HuH-7.5 (cell line): ENCODE measurements at places on chromosomes 4 and X.
A peak's percentile ranks its signal among the peaks of the same experiment; 100 is the strongest.

- DNase-seq: no peak
These were observed 146.7 kb upstream of the ZXDB start for GRCh38 chrX:57445076-57445475.

GRCh38 chr4:108466936-108467902 is 153.2 kb upstream of the RPL34 start:
- DNase-seq: no peak

DNA sequence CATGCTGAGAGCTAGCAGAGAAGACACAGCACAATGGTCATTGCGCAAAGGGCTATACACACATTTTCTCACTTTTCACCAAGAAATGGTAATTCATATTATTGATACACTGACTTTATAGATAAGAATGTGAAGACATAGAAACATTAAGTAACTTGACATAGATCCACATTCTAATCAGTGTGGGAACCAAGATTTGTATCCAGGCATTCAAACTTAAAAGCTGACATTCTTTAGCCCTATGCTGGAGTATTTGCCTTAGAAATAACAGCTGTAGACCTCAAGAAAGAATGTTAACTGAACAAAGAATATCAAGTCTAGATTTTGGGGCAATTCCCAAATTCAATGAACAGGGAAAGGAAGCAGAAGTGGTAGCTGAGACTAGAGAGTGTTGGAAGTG is 384.8 kb downstream of the IL15 start:
- no peak for DNase-seq

GRCh38 chrX:50725310-50725709 is 88.7 kb downstream of the SHROOM4 start:
- no peak for DNase-seq

GRCh38 chr4:174716986-174717770 is 111.9 kb downstream of the GLRA3 start:
- no peak for DNase-seq

DNA sequence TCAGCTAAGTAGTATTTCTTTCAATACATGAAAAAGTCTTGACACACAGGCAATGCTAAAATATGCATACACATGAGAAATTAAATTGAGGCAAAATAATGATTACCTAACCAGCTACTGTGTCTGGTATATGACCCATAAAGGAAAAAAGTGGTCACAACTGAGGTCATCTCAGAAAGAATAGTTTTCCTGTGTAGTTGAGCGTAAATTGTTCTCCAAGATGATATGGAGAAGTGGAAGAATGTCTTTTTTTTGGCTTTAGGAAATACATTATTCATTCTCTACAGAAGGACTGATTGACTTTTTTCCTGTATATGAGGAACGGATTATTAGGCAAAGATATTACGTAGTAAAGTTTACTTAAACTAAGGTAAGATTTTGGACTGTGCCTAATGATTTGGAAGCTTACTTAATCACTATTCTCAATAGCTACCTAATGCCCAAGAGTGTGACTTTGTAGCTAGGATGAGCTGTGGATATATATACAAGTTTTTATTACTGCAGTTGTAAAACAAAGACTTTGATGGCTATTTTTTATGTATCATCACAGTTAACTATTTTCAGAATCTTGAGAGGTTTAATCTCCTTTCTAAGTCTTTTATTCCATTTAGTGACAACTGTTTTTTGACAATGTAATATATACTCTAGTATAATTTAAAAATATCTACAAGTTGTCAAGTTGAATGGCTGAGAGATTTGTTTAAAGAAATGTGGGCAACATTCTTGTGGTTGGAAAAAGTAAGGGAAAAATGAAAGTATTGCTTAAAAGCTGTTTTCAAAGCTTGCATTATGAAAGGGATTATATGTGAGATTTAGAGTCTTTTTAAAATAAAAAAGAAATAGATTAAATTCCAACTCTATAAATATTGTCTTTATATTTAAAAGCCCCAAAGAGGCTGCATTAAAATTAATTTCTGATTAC is 100.2 kb downstream of the PDLIM5 start:
- DNase-seq: no peak

GRCh38 chrX:55342533-55343501 is 78.1 kb upstream of the PAGE3 start:
- no peak for DNase-seq

DNA sequence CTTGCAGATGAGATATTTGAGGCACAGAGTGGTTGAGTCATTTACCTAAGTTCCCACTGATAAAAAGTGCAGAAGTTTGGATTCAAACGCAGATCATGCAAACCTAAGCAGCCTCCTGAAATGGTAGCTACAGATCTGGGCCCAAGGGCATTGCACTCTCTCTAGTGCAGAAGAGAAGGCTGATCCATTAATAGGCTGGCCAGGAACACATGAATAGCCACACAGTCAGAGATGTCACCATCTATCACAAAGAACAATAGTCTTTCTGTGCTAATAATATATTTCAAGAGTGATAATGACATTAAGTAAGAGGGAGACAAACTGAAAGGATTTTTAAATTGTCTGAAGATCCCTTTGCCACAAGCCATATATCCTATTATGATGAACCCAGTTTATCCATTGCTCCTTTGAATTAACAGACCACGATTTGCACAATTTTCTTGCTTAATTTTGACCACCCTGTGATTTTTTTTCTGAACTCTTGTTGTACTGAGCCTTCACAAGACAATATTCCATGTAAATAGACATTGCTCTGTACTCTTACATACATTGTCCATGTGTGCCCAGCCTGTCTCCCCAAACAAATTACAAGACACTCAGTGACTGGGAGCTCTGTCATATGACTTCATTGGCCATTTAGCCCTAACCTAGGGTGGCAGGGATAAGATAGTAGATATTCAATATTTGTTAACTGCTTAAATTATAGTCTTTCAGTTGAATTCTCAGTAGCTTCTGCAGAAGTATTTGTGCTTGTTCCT is 112.4 kb upstream of the RBPJ start:
- DNase-seq: no peak

DNA sequence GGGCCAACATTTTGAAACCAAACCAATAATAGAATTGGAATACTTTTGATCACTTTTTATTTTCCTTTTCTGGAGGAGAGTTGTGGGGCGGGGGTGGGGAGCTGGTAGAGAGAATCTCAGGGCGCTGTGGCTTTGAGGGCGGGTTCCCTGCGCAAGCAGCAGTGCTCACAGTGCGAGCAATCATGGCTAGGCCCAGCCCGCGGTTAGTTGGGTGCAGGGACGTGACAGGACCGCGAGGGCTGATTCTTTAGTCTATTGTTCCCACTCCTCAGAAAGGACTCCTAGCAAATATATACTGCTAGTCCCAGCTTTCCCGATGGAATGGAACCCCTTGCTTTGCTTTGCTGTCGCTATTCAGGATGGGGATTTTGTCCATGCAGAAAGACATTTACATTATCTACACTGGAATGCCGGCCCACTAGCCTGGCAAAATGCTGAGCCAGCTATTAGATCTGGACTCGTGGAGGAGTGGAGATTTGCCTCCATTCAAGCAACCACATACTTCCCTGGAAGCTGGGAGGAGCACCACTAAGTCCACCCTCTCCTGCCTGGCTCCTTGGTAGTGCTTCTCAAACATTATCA is 23.9 kb upstream of the APLN start:
- no peak for DNase-seq

GRCh38 chrX:153750127-153750774 is 13.8 kb upstream of the PLXNB3 start:
- DNase-seq: no peak

- DNase-seq: peak; percentile 41
These were observed 24.9 kb downstream of the ARL9 start for GRCh38 chr4:56530269-56531148.

GRCh38 chr4:122710434-122711308 is 21.8 kb upstream of the BBS12 start:
- no peak for DNase-seq

DNA sequence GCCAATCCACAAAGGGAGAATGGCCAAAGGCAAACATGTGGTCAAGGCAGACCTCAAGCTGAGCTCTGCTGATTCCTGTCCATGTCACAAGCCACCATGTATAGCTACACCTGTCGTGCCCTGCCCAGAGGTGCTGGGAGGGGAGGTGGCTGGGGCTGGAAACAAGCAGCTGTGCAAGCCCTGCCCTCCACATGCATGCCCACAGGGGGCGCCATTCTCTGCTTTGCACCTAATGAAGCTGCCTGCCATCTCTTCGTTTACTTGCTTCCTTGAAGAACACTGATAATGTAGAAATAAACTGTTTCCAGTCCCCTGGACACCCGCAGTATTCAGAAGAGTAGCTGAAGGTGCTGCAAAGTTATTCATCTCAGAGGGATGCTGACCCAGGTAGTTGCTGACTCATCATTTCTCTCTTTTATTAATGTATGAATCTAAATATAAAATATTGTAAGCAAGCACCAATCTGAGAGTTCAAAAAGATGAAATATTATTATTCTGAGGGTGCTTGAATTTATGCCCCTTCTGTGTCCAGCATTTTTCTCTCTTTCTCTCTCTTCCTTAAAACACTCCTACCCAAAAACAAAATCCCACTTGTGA is 278.6 kb downstream of the ADGRA3 start:
- DNase-seq: no peak

GRCh38 chr4:156620786-156621185 is 350.8 kb downstream of the PDGFC start:
- DNase-seq: no peak

GRCh38 chr4:57405359-57405758 is 295.2 kb upstream of the IGFBP7 start:
- DNase-seq: no peak

DNA sequence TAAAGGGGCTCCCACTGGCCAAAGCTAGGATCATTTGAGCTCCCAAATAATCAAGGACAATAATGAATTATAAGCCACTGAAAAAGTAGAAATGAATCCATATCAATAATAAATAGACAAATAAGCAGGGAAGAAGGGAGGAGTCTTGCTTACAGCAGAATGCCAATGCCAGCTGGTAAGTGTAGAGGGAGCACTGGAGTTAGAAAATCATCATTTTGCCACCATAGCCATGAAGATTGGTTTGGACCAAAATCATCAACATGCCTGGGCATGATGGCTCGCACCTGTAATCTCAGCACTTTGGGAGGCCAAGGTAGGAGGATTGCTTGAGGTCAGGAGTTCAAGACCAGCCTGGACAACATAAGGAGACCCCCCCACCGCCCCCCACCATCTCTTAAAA is 20.4 kb upstream of the SH3KBP1 start:
- DNase-seq: no peak

GRCh38 chrX:19688426-19688825 is 173.1 kb upstream of the MAP3K15 start:
- DNase-seq: no peak

DNA sequence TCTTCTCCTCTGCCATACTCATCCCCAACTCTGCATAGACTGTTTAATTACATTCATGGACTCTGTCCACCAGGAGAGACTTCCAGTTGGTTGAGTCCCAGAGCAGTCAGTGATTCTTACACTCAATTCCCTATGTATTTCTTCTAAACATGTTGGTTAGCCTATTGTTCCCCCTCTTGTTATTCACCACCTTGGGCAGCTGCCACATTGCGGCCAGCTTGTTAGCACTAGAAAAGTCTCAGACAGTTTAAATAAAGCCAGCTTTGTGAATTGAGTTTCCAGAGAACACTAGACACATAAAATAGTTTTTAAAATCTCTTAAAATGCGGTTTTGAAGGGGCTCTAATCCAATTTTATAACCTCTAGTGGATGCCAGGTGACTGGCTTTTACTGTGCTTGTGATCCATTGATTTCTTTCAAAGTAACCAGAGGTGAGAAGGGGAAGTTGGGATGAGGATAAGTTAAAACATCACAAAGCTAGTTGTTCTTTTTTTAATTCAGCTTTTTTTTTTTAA is 827.7 kb downstream of the FSTL5 start:
- DNase-seq: no peak

- peak; percentile 92 for DNase-seq
These were observed 15.1 kb upstream of the FGFR3 start for GRCh38 chr4:1777822-1778641.

GRCh38 chr4:74237425-74237966 is 70.8 kb upstream of the EPGN start:
- no peak for DNase-seq

DNA sequence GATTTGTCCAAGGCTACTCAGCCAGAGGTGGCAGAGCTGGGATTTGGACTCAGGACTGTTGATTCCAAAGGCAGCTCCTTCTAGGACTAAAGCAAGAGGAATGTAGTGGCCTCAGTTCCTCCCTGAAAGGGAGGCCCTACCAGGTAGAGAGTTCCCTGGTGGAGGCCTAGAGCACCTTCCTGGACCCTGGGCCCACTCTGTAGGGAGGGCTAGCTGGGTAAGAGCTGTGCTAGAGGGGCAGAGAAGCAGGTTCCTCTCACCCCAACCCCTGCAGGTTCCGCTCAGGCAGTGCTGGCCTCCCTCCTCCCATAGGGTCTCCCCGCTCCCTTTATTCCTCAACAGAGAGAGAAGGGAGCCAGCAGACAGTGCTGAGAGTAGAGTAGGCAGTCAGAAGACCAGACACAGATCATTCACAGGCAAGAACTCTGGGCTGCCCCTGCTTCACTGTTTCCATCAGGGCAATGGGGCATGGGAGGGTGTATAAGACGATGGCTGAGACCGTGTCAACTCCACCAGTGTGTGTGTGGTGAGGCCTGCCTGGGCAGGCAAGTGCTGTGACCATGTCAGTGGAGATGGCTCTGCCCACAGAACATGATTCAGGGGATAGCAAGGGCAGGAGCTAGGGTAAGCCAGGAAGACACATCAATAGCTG is 12.4 kb upstream of the PJA1 start:
- DNase-seq: no peak

DNA sequence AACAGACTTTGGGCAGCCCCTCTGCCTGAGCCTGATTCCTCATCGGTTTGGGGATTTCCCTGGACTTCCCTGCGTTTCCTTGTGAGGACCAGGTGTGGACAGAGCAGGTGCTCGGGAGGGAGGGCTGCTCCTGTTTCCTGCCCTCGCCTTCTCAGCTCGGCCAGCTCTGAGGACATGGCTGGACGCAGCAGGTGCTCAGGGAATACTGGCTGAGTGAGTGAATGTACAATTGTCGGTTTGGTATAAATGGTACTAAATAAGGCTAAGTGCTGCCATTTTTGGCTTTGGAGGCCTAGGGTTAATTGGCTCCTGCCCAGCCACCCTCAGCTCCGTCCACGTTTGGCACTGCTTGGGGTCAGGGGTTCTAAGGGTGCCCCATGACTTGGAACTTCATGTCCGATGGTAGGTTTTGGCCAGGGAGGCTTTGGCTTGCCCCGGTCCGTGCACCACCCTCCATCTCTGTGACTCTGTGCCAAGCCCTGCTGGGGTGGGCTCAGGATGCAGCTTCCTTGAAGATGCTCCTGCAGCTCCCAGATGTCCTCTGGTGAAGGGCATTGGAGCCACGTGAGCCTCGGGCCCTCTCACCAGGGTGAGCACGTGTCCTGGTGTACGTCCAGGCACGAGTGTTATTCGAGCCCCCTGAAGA is 45.0 kb upstream of the NKX1-1 start:
- DNase-seq: no peak

DNA sequence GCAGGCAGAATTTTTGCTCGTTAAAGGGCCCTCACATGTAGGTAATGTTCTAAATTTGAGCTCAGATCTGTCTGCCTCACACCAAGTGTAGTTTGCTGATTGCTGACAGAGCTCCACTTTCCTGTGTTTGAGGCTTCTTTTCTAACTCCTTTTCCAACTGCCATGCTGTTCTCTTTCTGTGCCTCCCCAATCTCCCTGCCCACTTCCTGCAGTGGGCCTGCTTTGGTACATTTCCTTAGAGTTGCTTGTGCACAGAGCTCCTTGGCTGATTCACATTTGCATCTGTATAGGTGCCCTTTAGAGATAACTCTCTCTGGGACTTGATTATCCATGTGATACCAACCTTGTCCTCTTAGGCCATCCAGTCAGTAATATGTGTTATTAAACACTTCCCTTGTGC is 4.5 kb downstream of the MED28 start:
- no peak for DNase-seq

GRCh38 chr4:23355258-23355657 is 534.6 kb downstream of the PPARGC1A start:
- DNase-seq: no peak

- no peak for DNase-seq
These were observed 88.1 kb downstream of the ARHGAP6 start for GRCh38 chrX:11577603-11578002.
